Epithelial cell of alveolus of lung (primary cell): ENCODE measurements at places on chromosomes 3 and 15. TPM values are rescaled to one million over a fixed set of nuclear protein-coding genes. Genes with fewer than 3 reads are reported as not detected.

The FAM162A gene
- 23.4 and 70.7 TPM in 2 replicates for total RNA-seq

The EPHB1 gene
- 0.24 and 0.65 TPM in 2 replicates for total RNA-seq

The CACNA2D3 gene
- total RNA-seq: 3.0 TPM in 1 of 2 replicates, not detected in the other

The CRYGS gene
- total RNA-seq: 0.88 and 1.0 TPM in 2 replicates

The GOLGA8S gene
- not detected in 2 replicates for total RNA-seq

The GOLGA8Q gene
- 0.24 TPM in 1 of 2 replicates, not detected in the other for total RNA-seq

The CCDC54 gene
- not detected in 2 replicates for total RNA-seq

The MAPKAPK3 gene
- total RNA-seq: 15.0 and 32.2 TPM in 2 replicates

The FRG2C gene
- not detected in 2 replicates for total RNA-seq

The CYP1A2 gene
- total RNA-seq: not detected in 2 replicates

The ACOX2 gene
- 3.1 and 9.1 TPM in 2 replicates for total RNA-seq

The SPESP1 gene
- total RNA-seq: 4.4 TPM in 2 replicates

The C15orf62 gene
- not detected in 2 replicates for total RNA-seq

The PLSCR5 gene
- not detected in 2 replicates for total RNA-seq

The SUSD5 gene
- 2.7 and 8.1 TPM in 2 replicates for total RNA-seq

The TMC3 gene
- total RNA-seq: not detected in 2 replicates

The FMN1 gene
- 1.3 and 6.2 TPM in 2 replicates for total RNA-seq
